ENCODE measurements at places on chromosomes 1 and 21. TPM values are rescaled to one million over a fixed set of nuclear protein-coding genes. Genes with fewer than 3 reads are reported as not detected.

The TLCD4 gene
- total RNA-seq = 0.48 TPM

The AADACL3 gene
- total RNA-seq = not detected

The SLAMF8 gene
- 1.2 TPM for total RNA-seq

The ILDR2 gene
- 5.0 TPM for total RNA-seq

The MAPKAPK2 gene
- 85.3 TPM for total RNA-seq

The SDE2 gene
- 18.0 TPM for total RNA-seq

The LCE3D gene
- total RNA-seq = not detected

- H3K27me3 ChIP-seq = peaks cover 5% of the 10 kb centered on the region
- peaks cover 5% of the 10 kb centered on the region for H3K4me1 ChIP-seq
- H3K36me3 ChIP-seq = no peaks in the 10 kb centered on the region
- no peak overlapping the region for H3K27ac ChIP-seq
- H3K4me3 ChIP-seq = no peak overlapping the region
Observed at GRCh38 chr1:20198918-20199317, 12.6 kb upstream of the PLA2G2C start.

DNA sequence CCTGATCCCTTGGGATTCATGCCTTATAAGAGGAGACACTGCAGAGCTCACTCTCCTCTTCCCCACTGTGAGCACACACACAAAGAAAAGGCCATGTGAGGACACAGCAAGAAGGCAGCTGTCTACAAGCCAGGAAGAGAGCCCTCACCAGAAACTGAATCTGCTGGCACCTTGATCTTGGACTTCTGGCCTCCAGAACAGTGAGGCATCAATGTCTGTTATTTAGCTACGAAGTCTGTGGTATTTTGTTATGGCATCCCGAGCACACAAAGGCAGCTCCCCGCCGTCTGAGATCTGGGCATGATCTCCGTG lies 47.1 kb upstream of the RPL11 start:
- H3K36me3 ChIP-seq = no peaks in the 10 kb centered on the region
- no peak overlapping the region for H3K4me3 ChIP-seq
- ATAC-seq = no peak

GRCh38 chr1:232911027-232911599 lies 39.3 kb upstream of the NTPCR start:
- peaks cover 15% of the 10 kb centered on the region for H3K4me1 ChIP-seq
- no peaks in the 10 kb centered on the region for H3K27me3 ChIP-seq
- peak; percentile 92 for ATAC-seq
- H3K4me3 ChIP-seq = no peak overlapping the region
- no peaks in the 10 kb centered on the region for H3K36me3 ChIP-seq

DNA sequence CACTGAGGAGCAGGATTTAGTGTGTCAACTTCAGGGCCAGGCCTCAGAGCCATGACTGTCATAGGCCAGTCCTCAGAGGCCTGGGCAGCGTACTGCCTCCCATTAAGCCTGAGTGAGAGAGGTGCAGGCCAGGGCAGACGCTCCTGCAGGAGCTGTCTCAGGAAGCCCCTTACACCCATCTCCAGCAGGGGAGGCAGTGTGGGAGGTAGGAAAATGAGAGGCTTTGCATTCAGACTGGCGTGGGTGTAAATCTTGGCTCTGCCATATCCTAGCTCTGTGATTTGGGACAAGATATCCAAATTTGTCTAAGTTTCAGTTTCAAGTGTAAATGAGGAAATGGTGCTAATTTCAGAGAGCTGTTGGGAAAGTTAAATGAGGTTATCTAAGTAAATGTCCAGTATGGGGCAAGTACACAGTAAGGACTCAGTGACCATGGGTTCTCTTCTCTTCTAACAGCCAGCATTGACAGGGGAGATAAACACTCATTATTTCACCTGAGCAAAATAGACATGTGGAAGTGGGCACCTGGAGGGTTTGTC lies 184.1 kb downstream of the ZSCAN20 start:
- H3K4me1 ChIP-seq = no peaks in the 10 kb centered on the region
- H3K27me3 ChIP-seq = peaks cover 7% of the 10 kb centered on the region
- ATAC-seq = no peak
- H3K4me3 ChIP-seq = no peak overlapping the region
- no peaks in the 10 kb centered on the region for H3K36me3 ChIP-seq
- H3K27ac ChIP-seq = no peak overlapping the region

DNA sequence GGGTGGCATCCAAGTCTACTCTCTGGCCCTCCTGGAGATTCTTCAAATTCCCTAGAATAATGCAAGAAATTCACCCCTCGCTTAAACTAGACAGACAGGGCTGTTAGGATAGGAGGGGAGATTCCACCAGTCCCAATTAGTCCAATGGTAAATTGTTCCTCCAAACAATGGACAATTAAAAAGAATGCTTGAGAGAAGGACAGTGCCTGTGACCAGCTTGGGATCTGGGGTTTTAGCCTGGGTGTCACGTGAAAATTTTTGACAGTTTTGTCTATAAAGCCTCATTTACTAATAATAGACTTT lies 177.7 kb upstream of the RAB4A start:
- no peaks in the 10 kb centered on the region for H3K27me3 ChIP-seq
- no peaks in the 10 kb centered on the region for H3K36me3 ChIP-seq
- ATAC-seq = no peak
- H3K4me3 ChIP-seq = no peak overlapping the region
